ENCODE measurements at places on chromosomes 11 and 22.
A peak's percentile ranks its signal among the peaks of the same experiment; 100 is the strongest.

- DNase-seq, result no peak
Measured at GRCh38 chr11:78350646-78351165, 66.9 kb downstream of the GAB2 start.

- peak; percentile 96 for DNase-seq
Measured at GRCh38 chr11:66408488-66409214, 12.2 kb upstream of the NPAS4 start.

- DNase-seq, result peak; percentile 60
Measured at GRCh38 chr11:72413914-72414628, 20.3 kb downstream of the CLPB start.

DNA sequence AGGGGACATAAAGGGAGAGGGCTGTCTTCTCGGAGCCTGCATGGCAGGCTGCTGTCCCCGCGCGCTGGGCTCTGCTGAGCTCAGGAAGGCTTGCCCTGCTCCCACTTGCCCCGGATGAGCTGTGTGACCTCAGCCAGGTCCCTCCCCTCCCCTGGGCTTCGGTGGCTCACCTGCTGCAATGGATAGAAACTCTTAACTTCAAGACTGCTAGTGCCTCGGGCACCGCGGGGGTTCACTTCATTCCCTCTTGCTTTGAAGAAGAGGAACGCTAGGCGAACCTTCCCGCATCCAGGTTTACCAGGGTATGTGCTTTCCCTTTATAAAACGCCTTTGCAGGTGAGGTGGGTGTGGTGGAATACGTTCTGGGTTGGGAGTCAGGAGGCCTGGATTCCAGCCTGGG, 115.0 kb downstream of the PHF21B start:
- DNase-seq, result no peak

DNA sequence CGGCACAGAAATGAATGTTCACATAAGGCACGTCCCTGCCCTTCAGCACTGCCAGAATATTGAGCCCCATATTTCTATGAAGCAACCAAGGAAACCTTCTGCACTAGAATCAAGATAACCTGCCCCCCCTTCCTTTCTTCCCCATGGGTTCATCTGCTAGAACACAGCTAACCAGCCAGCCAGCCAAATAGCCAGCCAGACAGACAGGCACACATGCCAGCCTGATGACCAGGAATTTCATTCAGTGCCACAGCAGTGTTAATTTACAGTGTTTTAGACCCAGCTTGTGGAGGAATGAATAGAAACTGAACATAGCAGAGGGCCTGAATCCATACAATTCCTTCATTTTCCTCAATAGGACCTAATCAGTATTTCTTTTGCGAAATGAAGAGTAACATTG, 57.0 kb downstream of the TENM4 start:
- no peak for DNase-seq

- DNase-seq, result no peak
Measured at GRCh38 chr11:118471030-118471429, 34.7 kb downstream of the KMT2A start.
